ENCODE measurements at places on chromosomes 16 and 17. TPM values are rescaled to one million over a fixed set of nuclear protein-coding genes. Genes with fewer than 3 reads are reported as not detected.

The CRK gene
- total RNA-seq, result 49.5 TPM

The FOXJ1 gene
- 18.2 TPM for total RNA-seq

The KRTAP2-3 gene
- 0.98 TPM for total RNA-seq

The KLHL10 gene
- total RNA-seq, result not detected

DNA sequence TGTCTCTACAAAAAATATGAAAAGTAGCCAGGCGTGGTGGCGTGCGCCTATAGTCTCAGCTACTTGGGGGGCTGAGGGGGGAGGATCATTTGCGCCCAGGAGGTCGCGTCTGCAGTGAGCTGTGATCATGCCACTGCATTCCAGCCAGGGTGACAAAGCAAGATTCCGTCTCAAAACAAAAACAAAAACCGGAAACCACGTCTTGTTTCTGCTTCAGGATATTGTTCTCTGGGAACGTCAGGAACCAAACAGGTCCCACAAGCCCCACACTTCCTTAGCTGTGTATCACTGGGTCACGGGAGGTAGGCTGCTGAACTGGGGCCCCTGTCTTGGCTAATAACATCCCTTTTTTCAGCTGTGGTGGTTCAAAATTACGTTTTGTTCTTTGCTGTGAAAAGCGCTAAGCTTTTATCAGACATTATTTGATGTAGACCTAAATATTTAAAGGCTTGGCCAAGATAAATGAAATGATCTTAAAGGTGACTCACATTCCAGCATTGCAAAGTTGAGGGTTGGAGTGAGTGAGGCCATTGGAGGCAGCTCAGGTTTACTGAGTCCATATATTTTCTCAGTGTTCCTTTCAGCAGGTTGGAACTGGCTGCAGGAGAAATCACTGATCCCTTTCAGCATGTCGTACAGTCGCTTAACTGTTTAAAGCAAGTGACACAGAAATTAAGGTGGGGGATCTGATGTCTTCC, 16.4 kb upstream of the SEC14L1 start:
- no peak for DNase-seq

The NF1 gene
- total RNA-seq, result 69.9 TPM

DNA sequence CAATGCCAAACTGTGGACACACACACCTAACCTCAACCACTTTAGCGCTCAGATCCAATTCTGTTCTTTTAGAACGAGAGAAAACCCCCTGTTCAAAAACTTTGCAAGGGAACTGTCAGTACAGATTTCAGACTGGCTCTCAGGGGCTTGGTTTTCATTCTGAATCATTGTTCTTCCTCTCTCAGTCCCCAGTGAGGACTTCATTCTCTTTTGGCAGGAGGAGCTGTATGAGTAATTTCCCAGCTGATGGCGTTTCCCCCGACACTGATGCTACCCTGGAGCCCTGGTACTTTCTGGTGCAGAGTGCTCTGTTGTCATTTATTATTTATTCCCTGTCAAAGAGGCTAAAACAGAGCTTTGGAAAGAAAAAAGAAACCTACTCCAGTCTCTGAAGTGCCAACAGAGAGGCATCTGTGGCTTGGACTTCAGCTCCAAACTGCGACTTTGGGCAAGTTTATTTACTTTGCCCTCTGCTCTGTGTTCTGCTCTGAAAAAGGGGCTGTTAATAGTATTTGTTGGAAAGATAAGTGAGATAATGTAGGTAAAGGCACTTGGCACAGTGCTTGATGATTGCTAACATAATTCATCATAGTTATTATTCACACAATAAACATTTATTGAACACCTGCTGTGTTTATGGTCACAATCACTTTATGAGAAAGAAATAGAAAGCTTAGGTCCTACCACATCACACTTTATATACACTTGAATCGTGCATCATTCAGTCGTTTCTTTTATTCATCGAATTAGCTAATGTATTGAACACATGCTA, 28.3 kb downstream of the ETV4 start:
- DNase-seq, result no peak

GRCh38 chr16:74844041-74844980, 69.7 kb upstream of the FA2H start:
- DNase-seq, result no peak

GRCh38 chr16:75380870-75381269, 52.4 kb downstream of the CFDP1 start:
- no peak for DNase-seq

- no peak for DNase-seq
Measured at GRCh38 chr16:74575807-74576643, 30.9 kb downstream of the GLG1 start.

DNA sequence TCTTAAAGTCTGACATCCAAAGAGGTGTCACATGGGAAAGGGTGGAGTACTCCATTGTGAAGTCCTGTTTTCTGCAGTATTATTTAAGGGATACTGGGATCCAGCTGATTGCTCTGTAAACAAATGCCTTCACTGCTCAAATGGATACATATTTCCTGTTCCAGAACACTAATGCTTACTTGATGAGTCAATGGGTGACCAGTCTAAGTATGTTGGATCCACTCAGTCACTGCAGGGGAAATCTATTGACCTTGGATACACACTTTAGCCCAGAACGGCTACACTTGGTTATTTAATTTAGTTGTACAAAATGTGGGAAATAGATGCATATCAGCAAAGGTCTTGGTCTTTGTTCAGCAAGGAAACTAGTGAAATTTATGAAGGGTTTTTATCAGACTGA, 261.4 kb downstream of the MAP2K4 start:
- no peak for DNase-seq

The ST6GALNAC1 gene
- total RNA-seq, result 10.3 TPM

The COQ9 gene
- total RNA-seq, result 96.0 TPM

The TM4SF5 gene
- 5.3 TPM for total RNA-seq

GRCh38 chr16:14405611-14406537, 224.2 kb downstream of the PARN start:
- no peak for DNase-seq

- no peak for DNase-seq
Measured at GRCh38 chr17:61660746-61661485, 69.9 kb upstream of the NACA2 start.

The C17orf100 gene
- total RNA-seq, result 4.3 TPM

The ST6GALNAC2 gene
- total RNA-seq, result 10.4 TPM

The KCNG4 gene
- 0.12 TPM for total RNA-seq

GRCh38 chr16:6012716-6013115, 915.1 kb upstream of the EEF2KMT start:
- DNase-seq, result no peak

The TNFSF13 gene
- 3.5 TPM for total RNA-seq

The BMERB1 gene
- total RNA-seq, result 26.4 TPM

DNA sequence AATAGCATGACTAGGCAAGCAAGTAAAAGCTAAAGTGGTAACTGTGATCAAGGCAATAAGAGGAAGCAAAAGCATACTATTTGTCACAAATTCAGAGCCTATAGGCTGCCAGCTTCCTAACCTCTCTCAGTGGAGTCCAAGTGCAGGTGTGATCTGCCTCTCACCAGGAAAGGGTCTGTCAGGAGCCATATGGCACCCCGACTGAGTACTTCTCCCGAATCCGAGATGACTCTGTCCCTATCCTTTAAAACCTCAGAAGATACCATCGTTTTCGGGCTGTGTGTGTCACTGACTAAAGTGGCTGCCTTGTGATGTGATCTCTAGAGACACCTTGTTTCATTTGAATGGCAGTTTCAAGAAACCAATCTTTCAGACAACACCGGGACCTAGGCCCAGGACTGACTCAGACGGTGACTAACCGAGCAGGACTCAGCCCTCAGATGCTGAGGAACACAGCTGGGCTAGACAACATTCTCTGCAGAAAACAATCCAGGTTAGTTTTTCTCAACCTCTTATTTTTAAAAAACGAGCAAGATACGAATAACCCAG, 63.6 kb downstream of the SMG6 start:
- DNase-seq, result no peak

DNA sequence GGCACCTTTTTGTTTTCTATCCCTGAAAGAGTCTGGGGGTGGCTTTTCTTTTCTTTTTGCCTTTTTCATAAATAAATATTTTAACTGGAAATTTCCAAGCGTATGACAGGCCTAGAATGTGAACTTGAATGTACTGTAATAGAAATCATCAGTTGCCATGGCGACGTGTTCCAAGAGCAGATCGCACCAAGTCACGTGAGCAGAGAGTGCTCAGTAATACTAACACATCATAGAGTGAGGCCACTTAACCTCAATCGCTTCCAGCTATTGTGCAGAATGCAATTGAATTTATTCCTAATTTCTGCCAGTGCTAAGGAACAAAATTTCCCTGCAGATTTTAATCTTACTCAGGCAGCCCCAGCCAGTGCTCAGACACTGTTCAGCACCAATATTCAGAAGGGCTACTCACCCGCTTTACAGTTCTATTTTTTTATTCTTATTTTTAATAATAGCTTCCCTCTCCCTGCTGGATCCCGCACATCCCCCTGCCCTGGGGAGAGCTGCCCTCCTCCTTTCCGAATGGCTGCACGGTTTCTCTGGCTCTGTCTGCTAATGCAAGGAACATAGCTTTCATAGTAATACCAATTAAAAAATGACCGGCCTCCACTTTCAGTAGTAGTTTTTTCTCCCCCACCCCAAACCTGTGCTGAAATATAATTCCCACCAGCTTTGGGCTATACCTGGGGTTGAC, 26.2 kb upstream of the PMFBP1 start:
- DNase-seq, result no peak

DNA sequence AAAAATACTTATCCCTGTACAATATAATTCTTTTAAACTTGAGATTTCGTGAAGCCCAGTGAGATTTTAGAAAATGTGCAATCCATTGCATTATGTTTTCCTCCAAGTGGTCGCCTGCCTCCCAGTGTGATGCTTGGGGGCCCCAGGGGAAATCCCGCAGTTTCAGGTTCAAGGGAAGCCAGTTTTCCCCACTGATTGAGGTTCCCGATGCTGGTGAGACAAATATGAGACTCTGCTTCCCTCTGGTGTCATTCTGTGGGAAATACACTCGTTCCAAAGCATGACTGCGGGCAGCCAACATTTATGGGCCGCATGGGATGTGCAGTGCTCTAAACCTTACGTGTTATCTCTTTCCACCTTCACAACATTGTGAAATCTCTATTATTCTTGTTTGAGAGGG, 200.8 kb downstream of the PRKCB start:
- no peak for DNase-seq

DNA sequence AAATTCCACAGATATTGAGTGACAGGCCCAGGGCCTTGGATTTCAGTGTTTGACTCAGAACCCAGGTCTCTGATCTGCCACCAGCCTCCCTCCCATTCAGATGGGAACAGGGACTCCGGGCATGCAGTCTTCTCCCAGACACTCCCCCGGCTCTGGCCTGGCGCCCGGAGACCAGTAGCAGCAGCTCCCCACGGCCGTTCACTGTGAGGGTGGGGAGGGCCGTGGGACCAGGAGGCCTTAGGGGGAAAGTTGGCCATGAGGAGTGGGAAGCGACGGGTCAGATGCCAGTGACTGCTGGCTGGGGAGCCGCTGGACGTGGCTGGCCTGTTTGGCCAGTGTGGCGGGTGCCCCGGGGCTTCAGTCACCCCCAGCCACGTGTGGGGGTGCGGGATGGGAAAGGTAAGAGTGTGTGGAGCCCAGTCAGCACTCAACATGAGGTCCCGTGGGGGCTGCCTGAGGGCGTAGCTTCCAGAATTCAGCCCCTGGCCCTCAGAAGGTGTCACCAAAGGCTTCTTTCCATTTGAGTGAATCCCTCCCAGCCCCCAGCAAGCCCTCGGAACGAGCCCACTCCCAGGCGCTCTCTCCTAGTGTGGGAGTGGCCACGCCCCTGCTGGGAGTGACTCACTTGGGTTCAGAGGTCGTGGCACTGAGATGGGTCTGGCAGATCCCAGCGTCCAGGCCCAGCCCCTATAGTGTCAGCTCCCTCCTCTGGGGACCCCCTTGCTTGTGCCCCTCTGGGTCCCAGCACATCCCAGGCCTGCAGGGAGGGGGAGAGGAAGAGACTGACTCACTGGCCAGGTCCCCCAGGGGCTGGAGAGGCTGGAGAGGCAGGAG, 309.4 kb downstream of the SEC14L1 start:
- no peak for DNase-seq

GRCh38 chr16:69329369-69330285, 761 bp downstream of the PDF start:
- DNase-seq, result no peak

The ZNF276 gene
- 21.1 TPM for total RNA-seq

DNA sequence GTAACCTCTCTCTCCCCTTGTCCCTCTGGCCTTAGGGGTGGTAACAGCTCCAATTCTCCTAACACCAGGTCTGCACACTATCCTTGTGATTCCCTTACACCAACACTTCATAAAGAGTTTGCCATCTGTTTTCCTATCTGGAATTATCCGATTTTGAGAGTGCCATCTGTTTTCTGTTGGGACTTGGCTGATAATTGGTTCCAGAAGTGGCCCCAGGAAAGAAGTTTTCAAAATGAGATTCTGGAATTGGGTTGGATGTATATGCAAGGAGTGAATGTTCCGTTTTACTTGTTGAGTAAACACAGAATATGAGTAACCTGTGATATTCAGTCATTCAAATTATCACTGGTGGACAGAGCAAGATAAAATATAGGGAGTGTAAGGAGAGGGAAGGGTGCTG, 134.1 kb upstream of the HS3ST3A1 start:
- DNase-seq, result no peak

GRCh38 chr16:2771496-2772402, 5.3 kb downstream of the ELOB start:
- DNase-seq, result no peak

The SRP68 gene
- 89.6 TPM for total RNA-seq

GRCh38 chr17:75010683-75011400, 1.6 kb upstream of the MRPL58 start:
- DNase-seq, result no peak

GRCh38 chr16:29809850-29810698, 1.9 kb upstream of the PRRT2 start:
- no peak for DNase-seq

DNA sequence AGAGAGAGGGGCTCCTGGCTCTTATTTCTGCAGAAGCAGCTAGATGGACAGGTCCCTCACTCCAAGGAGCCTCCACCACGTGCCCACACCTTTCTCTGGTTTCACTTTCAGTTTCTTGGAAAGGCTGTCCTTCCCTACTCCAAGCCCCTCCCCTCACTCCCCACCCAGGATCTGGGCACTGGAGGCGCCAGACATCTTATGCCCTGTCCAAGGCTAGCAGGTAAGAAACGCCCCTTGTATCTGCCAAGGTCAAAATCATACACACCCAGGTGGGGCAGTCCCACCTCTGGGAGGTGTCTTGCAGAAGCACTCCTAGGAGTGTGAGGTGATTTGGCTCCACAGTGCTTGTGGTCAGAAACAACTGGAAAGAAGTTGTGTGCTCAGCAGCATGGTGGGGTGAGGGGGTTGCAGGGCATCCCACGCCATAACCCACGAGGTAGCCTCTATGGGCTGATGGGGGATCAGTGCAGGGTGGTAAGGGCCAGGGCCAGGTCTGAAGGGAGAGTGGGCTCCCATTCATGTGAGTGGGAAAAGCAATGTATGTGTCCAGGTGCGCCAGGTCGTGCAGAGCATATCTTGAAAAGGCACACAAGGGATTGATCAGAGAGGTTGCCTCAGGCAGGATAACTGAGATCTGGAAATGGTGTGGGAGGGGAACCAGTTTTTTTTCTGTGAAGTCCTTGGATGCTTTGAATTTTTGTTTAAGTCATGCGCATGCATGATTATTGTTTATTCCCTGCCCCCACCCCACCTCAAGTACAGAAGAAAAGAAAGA, 31.8 kb upstream of the PRM1 start:
- no peak for DNase-seq
